ENCODE measurements at places on chromosomes 16 and 17. TPM values are rescaled to one million over a fixed set of nuclear protein-coding genes. Genes with fewer than 3 reads are reported as not detected.

DNA sequence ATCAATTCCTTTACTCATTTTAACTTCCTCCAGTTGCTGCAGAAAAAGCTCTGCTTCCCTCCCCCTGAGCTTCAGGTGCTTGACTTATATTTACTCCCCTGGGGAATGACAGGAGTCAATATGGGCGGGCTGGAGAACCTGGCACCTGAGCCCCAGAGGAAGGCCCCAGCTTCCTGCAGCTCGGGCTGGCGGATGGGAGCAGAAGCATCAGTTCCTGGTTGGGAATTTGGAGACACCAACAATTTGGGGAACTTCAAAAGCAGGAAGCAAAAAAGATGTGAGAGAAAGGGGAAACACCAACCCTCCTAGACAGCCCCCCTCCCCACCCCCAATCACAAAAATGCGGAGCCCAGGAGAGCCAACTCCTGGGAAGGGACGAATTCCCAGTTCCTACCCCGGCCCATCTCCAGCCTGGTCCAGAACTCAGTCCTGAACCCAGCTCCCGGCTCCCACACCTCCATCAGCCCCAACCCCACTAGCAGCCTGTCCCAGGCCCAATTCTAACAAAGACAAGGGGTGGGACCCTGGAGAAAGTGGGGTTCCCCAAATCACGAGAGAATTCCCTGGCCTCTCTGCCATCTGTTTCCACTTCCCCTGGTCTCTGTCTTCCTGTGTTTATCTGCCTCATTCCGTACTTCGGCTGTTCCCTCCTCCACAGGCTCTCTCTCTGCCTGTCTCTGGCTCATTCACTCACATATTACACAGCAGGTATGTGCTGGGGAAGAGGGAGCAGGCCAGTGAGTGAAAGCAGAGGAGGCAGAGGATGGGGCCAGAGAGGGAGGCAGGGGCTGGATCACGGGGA lies 16.2 kb upstream of the ASGR2 start:
- DNase-seq = no peak

GRCh38 chr16:23534868-23535860 lies 22.0 kb downstream of the EARS2 start:
- no peak for DNase-seq

DNA sequence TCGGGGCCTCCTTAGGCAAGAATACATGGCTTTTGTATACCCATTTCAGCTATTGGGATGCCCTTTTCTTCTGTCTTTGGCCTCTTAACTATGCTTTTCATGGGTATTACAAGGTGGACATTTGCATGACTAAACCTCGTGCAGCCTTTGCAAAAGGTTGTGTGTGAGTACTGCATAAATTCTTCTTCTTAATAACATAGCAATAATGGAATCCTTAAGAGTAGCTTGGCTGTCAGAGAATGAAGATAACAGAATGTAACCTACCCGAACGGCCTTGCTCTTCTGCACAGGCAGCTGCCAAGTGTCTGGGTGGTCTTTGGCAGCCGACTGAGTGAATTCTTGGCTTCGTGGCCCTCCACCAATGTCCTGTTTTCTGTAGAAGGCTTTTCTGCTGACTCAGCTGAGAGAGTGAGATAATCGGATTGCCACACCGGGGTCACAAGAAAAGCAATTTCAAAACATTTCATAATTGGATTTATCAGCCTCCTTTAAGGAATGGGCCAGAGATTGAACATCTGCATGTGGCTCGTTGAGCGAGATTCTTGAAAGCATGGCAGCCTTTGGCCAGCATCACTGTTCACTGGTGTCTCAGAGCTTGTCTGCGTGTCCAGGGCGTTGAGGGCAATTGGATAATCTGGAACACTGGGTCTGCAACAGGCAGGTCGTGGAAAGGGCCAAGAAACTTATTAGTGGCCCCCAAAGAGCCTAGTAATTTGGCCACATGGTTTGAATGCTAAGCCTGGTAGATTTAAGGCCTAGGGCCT lies 13.4 kb downstream of the IRF8 start:
- no peak for DNase-seq

DNA sequence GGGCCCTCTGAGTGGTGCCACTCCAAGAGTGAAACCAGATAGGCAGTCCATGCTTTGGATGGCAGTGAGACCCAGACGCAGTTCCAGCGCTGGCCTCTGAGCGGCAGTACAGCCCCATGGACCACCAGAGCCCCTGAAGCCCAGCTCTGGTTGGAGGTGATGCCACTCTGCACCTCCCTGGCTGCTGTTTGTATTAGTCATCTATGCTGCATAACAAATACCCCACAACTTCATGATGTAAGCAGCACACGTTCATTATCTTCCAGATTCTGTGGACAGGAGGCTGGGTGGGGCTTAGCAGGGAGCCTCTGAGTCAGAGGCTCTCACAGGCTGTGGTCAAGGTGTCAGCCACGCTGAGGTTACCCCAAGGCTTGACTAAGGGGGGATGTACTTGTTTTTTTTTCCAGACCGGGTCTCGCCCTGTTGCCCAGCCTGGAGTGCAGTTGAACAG lies 5.1 kb upstream of the NME4 start:
- no peak for DNase-seq

DNA sequence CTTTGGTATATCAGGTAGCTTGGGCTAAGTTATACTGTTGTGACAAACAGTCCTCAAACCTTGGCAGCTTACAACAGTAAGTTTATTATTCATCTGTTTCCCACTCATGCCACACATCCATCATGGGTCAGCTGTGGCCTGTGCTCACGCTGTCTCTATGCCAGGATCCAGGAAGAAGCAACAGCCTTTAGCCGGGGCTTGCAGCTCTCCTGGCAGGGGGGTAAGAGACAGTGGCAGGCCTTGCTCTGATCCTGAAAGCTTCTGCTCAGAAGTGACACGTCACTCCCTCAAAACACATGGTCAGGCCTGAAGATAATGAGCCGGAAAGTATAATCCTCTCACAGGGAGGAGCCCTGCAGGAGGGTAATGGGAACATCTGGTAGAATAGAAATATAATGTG lies 377.6 kb downstream of the CPPED1 start:
- no peak for DNase-seq

DNA sequence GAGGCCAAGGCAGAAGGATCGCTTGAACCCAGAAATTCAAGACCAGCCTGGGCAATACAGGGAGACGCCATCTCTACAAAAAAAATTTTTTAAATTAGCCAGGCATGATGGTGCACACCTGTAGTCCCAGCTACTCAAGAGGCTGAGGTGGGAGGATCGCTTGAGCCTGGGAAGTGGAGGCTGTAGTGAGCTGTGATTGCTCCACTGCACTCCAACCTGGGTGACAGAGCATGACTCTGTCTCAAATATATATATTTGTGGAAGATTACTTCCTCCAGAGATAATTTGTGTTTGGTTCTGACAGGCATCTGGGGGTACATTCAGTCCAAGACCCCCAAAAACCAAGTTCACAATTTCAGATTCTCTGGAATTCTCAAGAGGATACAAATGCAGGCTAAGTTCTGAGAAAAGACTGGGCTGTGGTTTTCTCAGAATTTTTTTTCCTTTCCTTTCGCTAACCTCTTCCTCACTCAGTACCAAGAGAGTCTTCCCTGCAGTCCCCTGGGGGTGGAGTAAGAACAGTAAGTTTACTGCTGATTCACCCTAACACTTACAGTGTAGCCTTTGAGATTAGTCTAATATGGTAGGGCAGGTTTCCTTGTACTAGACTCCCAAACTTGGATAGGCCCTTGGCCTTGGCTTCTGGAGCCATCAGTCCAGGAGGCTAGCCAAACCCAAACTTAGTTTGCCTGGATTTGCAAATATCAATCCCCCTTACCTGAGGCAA lies 15.1 kb downstream of the GSDMB start:
- no peak for DNase-seq

- no peak for DNase-seq
Observed at GRCh38 chr17:31295489-31295871, 1.6 kb downstream of the OMG start.

- DNase-seq = no peak
Observed at GRCh38 chr16:75614066-75614897, 8.8 kb downstream of the ADAT1 start.

GRCh38 chr17:45308016-45308365 lies 8.8 kb downstream of the MAP3K14 start:
- no peak for DNase-seq

DNA sequence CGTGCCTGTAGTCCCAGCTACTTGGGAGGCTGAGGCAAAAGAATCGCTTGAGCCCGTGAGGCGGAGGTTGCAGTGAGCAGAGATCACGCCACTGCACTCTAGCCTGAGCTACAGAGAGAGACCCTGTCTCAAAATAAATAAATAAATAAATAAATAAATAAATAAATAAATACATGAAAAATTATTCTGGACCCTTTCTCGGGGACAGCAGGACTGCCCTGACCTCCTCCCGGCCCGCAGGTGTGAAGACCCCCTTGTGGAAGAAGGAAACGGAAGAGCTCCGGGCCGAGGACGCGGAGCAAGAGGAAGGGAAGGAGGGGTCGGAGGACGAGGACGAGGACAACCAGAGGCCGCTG lies 3.1 kb downstream of the C17orf50 start:
- no peak for DNase-seq

DNA sequence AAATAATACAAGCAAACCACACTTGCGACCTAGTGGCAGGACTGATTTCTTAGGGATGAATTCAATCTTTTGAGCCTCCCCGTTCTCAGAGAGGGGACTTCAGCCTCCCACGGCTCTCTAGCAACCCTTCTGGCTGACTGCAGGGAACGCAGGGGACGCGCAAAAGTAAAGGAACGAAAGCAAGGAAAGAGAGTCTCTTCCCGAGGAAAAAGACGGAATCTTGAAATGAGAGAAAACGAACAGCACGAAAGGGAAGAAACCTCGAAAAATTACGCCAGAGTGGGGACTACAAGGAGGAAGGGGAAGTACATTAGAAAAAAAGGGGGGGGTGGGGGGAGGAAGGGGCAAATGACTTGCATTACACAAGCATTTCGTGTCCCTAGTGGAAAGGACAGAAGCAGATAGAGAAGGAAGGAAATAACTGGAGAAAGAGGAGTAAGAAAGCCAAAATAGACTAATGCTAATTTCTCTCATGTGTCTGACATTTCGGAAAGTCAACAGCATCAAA lies 1.2 kb downstream of the GRB2 start:
- peak; percentile 67 for DNase-seq

GRCh38 chr16:20866145-20866772 lies 33.9 kb downstream of the DCUN1D3 start:
- peak; percentile 34 for DNase-seq

GRCh38 chr17:50353600-50354195 lies 7.8 kb downstream of the XYLT2 start:
- DNase-seq = no peak

DNA sequence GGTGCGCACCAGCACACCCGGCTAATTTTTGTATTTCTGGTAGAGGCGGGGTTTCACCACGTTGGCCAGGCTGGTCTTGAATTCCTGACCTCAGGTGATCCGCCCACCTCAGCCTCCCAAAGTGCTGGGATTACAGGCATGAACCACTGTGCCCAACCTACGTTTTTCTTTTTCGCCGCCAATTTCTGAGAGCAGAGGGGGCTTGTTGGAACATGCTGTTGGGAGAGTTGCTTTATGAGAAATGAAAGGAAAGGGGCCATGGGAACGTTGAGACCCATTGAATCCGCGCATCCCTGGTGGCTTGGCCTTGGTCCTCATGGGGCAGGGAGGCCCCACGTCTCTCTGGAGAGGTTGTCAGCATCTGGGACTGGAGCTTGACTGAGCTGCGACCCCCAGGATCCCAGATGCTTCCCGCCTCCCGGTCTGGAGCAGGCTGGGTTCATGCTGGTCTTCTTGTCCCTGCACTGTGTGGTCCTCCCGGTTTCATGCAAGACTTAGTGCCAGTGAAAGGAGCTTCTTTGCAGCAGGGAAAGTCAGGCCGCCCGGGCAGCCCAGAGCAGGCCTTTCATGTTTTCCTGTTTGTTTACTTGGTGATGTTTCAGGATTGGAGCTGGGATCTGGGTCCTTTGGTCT lies 22.8 kb downstream of the CRISPLD2 start:
- peak; percentile 55 for DNase-seq

DNA sequence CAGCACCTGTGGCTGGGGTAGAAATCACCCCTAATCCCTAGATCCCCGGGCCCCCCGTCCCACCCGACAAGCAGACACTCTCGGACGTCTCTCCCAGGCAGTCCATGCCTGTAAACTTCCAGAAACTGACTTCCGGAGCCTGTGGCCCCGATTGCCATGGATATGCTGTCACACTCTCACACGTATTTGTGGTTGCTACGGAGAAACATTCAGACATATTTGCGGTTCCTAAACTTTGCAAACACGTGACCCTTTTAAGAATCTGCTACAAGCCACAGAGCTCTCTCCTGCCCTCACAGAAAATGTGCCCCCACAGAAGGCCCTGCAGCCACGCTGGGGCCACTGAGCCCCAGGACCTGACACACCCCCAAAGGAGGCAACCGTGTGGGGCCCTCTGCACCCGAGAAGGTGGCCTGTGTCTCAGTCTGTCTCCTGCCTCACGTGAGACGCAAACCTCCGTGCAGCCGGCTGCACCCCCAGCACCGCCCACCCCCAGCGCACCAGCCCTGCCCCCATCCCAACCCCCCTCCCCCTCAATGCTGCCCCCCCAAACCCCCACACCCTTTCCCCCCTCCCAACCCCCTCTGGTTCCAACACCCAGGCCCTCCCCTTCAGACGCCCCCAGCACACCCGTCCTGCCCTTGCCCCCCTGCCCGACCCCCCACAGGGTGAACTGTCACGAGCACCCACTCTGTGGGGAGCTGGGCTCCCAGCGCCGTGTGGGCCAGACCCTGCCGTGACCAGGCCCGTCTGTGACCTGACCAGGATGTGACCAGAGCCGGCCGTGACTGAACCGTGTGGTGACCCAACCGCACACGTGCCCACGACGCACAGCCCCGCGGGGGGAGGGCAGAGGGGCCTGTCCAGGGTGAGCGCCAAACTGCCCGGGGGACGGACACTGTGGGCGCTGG lies 66.3 kb upstream of the METRNL start:
- DNase-seq = no peak

The FOXF1 gene
- total RNA-seq = 0.23 TPM

The CSH2 gene
- not detected for total RNA-seq

The TMEM186 gene
- total RNA-seq = 13.0 TPM

The SLC35G3 gene
- not detected for total RNA-seq

The PEMT gene
- total RNA-seq = 18.6 TPM

The PRAC1 gene
- not detected for total RNA-seq

The CPD gene
- 22.9 TPM for total RNA-seq

The WFDC1 gene
- total RNA-seq = 0.71 TPM

The HOXB7 gene
- total RNA-seq = 0.25 TPM
